ENCODE measurements at places on chromosomes 1 and 21.

DNA sequence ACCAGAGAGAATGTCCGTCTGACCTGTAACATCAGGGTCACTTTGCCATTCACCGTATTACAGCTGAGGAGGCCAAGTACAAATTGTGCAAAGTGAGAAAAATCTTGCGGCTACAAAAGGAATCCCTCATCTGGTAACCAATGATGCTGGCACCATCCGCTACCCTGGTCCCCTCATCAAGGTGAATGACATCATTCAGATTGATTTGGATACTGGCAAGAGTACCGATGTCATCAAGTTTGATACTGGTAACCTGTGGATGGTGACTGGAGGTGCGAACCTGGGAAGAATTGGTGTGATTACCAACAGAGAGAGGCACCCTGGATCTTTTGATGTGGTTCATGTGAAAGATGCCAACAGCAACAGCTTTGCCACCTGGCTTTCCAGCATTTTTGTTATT lies 18.3 kb upstream of the MUL1 start:
- no peak for DNase-seq

DNA sequence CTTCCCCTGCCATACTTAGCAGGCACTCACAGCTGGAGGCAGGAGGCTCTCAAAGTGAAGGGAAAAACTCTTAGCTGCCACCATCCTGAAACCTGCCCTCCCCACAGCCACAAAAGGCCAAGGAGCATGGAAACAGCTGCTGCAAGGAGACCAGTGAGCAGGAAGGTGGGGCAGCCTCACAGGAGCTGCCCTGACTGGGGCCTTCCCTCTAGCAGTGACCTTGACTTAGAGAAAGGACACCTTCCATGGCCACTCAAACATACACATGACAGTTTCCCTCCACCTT lies 126.3 kb downstream of the HIVEP3 start:
- no peak for DNase-seq

DNA sequence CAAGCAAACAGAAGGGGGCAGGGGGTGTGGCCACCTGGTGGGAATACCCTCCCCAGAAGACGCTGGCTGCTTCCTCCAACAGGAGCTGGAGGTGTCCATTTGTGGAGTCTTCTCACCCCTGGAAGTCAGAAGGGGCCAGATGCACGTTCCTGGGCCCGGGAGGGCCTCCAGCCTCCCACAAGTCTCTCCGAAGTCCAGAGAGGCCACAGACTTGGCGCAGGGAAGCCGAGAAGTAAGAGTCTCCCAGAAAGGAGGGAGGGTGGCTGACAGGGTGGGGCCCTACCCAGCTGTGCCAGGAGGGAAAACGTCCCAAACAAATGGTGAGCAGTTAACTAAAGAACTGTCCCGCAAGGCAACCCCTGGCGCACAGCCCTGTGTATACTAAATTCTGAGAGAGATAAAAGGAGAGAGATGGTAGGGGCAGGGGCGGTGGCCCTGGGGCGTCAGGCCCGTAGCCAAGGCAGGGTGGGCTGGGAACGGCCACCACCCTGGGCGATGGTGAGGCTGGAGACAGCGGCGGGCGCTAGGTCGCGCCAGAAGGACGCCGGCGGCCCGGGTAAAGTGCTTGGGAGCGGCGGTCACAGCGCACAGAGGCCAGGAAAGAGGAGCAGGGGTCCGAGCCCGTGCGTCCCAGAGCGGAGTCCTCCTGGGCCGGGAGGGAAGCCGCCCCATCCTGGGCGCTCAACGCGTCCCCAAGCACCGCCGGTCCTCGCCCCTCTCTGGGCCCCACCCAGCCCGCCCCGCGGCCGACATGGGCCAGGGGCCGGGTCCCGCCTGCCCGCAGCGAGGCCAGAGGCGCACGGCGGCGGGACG lies 1.2 kb downstream of the CHD5 start:
- DNase-seq, result no peak

DNA sequence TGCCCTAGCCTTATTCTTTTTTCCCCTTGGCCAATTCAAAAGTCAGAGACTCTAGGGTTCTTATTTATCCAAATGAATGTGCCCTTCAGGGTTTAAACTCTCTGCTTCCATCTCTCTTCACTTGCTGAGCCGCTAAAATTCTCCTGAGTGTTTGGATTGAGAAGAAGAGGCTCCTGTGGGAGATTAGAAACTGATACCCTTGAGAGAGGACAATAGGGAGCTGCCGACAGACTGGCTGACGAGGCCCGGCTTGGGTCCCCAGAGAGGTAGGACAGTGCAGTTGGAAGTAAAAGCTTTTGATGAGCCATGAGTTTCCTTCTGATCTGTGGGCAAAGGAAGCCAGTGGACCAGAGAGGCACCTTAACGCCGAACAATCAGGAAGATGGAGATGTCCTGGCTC lies 41.3 kb upstream of the UBE2U start:
- peak; percentile 14 for DNase-seq

GRCh38 chr1:45348966-45349677 lies 8.9 kb upstream of the MUTYH start:
- no peak for DNase-seq
